ENCODE measurements at places on chromosomes 7 and 10. TPM values are rescaled to one million over a fixed set of nuclear protein-coding genes. Genes with fewer than 3 reads are reported as not detected.

GRCh38 chr10:114773197-114773532, 48.4 kb upstream of the FHIP2A start:
- no peak overlapping the region for H3K4me3 ChIP-seq
- DNase-seq: no peak
- peaks cover 1% of the 10 kb centered on the region for H3K4me1 ChIP-seq
- no peaks in the 10 kb centered on the region for H3K36me3 ChIP-seq
- H3K27ac ChIP-seq: no peak overlapping the region

DNA sequence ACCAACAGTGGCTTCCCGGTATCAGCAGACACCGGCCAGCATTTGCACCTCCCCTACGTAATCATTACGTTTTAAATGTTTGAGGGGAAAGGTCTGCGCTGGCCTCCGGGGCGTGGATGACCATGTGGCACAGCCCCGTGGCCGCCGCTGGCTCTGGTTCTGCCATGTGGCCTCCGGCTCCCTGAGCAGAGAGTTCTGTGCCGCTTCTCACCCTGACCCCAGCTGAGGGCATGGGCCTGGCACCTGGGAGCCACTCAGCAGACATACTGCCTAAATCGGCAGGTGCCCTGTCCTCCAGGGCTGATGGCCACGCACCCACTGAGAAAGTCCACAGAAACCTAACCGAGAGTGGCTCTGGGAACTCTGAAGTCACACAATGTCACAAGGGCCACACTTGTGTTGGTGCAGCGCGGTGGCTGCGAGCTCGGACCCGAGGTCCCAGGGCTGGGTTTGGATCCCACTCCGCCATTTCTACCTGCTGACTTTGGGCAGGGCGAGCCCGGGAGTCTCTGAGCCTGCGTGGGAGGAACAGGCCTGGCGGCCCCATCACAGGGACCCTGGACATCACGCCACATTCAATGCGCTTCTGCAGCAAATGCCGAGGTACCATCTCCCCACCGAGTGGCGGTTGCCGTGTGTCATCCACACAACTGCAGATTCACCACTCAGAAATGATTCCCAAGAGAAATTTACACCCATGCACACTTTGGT, 25.3 kb downstream of the CFAP46 start:
- DNase-seq: no peak
- no peak overlapping the region for H3K4me3 ChIP-seq
- H3K27me3 ChIP-seq: no peaks in the 10 kb centered on the region
- H3K4me1 ChIP-seq: peaks cover under 1% of the 10 kb centered on the region
- H3K36me3 ChIP-seq: no peaks in the 10 kb centered on the region
- H3K27ac ChIP-seq: no peak overlapping the region

DNA sequence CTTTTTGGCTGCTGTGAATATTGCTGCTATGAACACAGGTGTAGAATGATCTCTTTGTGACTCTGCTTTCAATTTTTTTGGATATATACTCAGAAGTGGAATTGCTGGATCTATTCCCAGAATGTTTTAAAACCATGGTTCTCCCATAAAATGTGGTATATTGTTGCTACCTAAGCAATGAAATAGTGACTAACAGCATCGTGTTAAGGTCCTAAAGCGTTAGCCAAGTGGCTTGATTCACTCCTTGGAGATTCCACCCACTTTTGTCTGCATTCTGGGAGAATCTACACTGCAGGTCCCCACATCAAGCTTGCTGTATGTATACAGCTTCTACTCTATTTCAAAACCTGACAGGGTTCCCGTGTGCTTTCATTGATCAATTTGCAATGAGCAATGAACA, 105.6 kb downstream of the CDK6 start:
- peaks cover 30% of the 10 kb centered on the region for H3K36me3 ChIP-seq
- no peak for DNase-seq
- H3K4me1 ChIP-seq: peaks cover 35% of the 10 kb centered on the region
- H3K4me3 ChIP-seq: no peak overlapping the region
- H3K27ac ChIP-seq: peak overlapping the region; percentile 43
- H3K27me3 ChIP-seq: no peaks in the 10 kb centered on the region

DNA sequence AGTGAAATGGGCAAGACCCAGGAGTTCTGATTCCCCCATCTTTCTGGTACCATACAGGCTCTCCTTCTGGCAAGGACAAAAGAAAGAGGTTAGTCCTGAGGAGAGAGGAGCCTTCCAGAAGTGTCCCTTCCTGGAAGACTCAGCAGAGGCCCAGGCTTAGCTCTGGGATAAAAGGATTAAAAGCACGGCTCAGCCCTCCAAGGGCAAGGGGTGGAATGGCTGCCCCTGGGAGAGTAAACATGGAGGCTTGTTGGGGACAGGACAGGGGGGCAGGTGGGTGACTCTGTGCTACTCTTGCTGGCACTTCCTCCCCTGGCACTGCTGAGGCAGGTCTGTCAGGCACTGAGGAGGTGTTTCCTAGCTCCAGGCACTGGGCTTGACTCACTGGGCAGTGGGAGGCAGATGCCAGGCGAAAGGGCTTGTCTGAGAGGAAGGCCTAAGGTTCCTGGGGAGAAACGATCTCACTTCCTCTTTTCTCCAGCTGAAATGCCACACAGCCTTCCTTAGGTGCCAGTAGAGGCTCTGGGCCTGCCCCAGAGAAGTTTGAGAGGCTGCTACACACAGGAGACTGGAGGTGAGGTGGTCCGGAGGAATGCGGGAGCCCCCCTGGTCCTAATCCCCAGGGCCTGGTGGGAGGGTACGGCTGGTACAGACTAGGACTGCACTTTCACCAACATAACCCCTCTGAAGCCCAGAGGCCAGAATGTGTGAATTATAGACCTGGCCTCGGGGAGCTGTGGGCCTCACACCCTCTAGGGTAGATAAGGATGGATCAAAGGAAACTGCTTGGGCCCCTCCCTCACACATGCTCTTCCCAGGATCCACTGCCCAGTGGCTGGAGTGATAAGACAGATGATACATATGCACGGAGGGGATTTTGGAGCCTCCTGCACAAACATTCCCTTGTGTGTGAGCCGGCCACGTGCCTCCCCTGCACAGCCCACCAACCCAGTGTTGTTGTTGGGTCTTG, 63.2 kb upstream of the PODXL start:
- H3K36me3 ChIP-seq: no peaks in the 10 kb centered on the region
- H3K4me3 ChIP-seq: no peak overlapping the region

DNA sequence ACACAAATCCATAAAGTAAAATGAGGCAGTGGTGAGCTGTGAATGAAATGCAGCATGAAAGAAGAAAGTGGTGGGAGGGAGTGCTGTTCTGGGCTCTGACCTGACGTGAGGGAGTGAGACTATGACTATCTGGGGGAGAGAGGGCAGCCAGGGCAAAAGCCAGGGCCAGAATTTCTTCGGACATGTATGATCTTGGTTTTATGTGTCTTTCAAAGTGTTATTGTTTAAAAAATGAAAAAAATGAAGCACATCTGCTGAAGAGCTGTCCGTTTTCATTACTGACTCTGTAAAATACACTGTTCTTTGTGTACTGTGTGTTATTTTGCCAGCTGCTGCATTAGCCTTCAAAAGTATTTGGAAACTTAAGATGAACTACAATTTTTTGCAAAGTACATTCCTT, 70.2 kb upstream of the KLF14 start:
- H3K36me3 ChIP-seq: no peaks in the 10 kb centered on the region
- DNase-seq: no peak
- no peak overlapping the region for H3K27ac ChIP-seq
- peaks cover 20% of the 10 kb centered on the region for H3K27me3 ChIP-seq
- H3K4me1 ChIP-seq: no peaks in the 10 kb centered on the region

GRCh38 chr10:126387041-126387921, 996 bp downstream of the ADAM12 start:
- peaks cover 5% of the 10 kb centered on the region for H3K4me1 ChIP-seq
- peak; percentile 44 for DNase-seq
- H3K4me3 ChIP-seq: peak overlapping the region; percentile 61
- H3K27me3 ChIP-seq: peaks cover 32% of the 10 kb centered on the region

GRCh38 chr7:27172823-27173510, 1.2 kb downstream of the HOXA10 start:
- H3K4me3 ChIP-seq: peak overlapping the region; percentile 19
- peaks cover 66% of the 10 kb centered on the region for H3K27me3 ChIP-seq
- peaks cover 3% of the 10 kb centered on the region for H3K36me3 ChIP-seq
- no peak overlapping the region for H3K27ac ChIP-seq

- H3K27me3 ChIP-seq: peaks cover 14% of the 10 kb centered on the region
- no peak overlapping the region for H3K4me3 ChIP-seq
Observed at GRCh38 chr10:69960988-69961880, 91.4 kb upstream of the MACROH2A2 start.

- no peak overlapping the region for H3K4me3 ChIP-seq
- peaks cover 1% of the 10 kb centered on the region for H3K4me1 ChIP-seq
- no peaks in the 10 kb centered on the region for H3K36me3 ChIP-seq
- peaks cover 8% of the 10 kb centered on the region for H3K27me3 ChIP-seq
- H3K27ac ChIP-seq: no peak overlapping the region
Observed at GRCh38 chr10:130418731-130419130, 282.5 kb downstream of the GLRX3 start.

DNA sequence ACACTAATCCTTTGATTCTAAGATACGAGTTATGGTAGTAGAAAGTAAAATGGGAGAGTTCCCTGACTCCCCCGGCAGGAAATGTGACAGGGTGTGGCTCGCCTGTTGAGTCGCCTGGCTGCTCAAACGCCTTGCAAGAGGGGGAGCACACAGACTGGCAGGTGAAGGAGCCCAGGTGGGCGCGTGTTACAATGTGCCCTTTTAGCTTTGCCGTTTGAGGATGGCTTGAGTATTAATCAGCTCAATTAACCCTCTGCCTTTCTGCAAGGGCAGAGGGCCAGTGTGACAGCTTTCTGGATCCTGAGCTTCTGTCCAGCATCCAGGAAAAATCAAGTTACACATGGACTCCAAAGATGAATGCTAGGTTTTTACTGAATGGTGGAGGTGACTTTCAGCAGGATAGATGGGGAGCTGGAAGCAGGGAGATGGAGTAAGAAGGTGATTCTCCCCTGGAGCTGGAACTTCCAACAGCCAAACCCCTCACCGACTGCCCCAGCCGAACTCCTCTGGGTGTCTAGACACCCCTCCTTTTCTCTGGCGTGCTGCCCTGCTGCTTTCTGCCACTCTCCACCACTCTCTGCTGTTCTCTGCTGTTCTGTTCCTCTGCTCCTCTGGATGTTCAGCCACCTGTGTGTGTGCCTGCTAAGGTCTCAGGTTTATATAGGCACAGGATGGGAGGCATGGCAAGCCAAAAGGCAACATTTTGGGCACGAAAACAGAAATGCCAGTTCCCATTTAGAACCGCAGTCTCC, 548.8 kb upstream of the KCND2 start:
- H3K4me1 ChIP-seq: no peaks in the 10 kb centered on the region
- H3K27ac ChIP-seq: no peak overlapping the region
- H3K36me3 ChIP-seq: no peaks in the 10 kb centered on the region
- no peak overlapping the region for H3K4me3 ChIP-seq
- no peaks in the 10 kb centered on the region for H3K27me3 ChIP-seq

GRCh38 chr7:77980087-77980713, 181.6 kb downstream of the PHTF2 start:
- no peak for DNase-seq
- no peak overlapping the region for H3K27ac ChIP-seq
- peaks cover 2% of the 10 kb centered on the region for H3K27me3 ChIP-seq
- H3K4me1 ChIP-seq: peaks cover 3% of the 10 kb centered on the region
- H3K36me3 ChIP-seq: no peaks in the 10 kb centered on the region
- no peak overlapping the region for H3K4me3 ChIP-seq

GRCh38 chr10:30057894-30058556, 1.4 kb downstream of the JCAD start:
- H3K27me3 ChIP-seq: peaks cover 80% of the 10 kb centered on the region
- H3K27ac ChIP-seq: no peak overlapping the region
- H3K4me3 ChIP-seq: no peak overlapping the region

The PNLIPRP1 gene
- not detected for total RNA-seq

The NYAP1 gene
- total RNA-seq: 0.54 TPM

The HOXA6 gene
- not detected for total RNA-seq

The TAS2R3 gene
- 2.9 TPM for total RNA-seq

The PAOX gene
- total RNA-seq: 7.2 TPM

The MLXIPL gene
- not detected for total RNA-seq

The VPS41 gene
- 65.3 TPM for total RNA-seq

The HOXA5 gene
- not detected for total RNA-seq

The SHOC2 gene
- total RNA-seq: 49.8 TPM
